ENCODE measurements at places on chromosomes 5 and 9. TPM values are rescaled to one million over a fixed set of nuclear protein-coding genes. Genes with fewer than 3 reads are reported as not detected.

DNA sequence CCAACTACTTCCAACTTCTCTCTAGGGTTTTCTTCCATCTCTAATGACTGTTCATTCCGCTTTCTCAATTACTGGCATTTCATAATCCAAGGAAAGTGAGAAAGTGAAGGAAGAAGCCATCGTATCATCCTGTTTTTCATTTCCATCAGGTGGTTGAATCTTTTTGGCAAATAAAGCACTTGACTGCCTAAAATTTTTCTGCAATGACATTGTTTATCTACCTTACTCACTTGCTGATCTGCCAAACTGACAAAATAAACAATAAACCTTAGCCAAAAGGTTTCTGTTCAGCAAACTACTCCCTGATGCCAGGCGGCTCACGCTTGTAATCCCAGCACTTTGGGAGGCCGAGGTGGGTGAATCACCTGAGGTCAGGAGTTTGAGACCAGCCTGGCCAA lies 18.4 kb downstream of the FNBP1 start:
- DNase-seq = no peak

- no peak for DNase-seq
These were observed 128.1 kb upstream of the NR5A1 start for GRCh38 chr9:124635285-124635684.

DNA sequence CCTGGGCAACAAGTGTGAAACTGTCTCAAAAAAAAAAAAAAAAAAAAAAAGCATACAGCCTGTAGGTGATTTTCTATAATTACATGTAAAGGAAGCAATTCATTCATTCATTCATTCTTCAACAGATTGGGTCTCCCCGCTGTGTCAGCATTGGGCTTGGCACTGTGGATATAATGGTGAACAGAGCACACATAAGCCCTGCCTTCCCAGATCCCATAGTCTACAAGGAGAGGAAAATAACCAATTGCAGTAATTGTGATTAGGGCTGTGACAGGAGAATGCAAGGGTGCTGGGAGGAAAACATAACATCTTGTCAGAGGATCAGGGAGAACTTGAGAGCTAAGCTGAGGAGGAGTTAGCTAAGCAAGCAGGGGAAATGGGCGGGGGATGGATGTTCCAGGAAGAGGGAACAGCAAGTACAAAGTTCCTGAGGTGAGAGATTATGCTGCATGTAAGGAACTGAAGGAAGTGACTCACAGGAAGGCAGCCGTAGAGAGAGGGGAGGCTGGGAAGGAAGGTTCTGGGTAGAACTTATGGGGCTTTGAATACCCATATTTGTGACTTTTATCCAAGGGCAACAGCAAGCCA lies 24.0 kb upstream of the KLF9 start:
- peak; percentile 58 for DNase-seq

GRCh38 chr5:68884144-68884754 lies 209.6 kb upstream of the SLC30A5 start:
- no peak for DNase-seq

DNA sequence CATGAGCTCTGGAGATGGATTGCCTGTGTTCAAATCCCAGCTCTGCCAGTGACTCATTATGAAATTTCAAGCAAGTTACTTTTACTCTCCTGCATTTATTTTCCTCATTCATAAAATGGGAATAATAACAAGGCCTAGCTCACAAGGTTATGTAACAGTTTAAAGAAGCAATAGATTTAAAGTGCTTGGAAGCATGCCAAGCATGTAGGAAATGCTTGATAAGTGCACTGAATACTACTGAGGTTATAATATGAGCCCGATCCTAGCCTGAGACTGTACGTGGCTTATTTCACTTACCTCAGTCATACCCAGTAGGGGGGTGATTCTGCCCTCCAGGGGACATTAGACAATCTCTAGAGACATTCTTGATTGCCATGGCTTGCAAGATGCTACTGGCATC lies 734.1 kb upstream of the WWC1 start:
- no peak for DNase-seq

- no peak for DNase-seq
These were observed 145.8 kb downstream of the GPBP1 start for GRCh38 chr5:57319628-57320027.

GRCh38 chr5:131364507-131365050 lies 100.7 kb downstream of the CDC42SE2 start:
- no peak for DNase-seq

- DNase-seq = no peak
These were observed 509.4 kb upstream of the KLF4 start for GRCh38 chr9:107999011-107999410.

DNA sequence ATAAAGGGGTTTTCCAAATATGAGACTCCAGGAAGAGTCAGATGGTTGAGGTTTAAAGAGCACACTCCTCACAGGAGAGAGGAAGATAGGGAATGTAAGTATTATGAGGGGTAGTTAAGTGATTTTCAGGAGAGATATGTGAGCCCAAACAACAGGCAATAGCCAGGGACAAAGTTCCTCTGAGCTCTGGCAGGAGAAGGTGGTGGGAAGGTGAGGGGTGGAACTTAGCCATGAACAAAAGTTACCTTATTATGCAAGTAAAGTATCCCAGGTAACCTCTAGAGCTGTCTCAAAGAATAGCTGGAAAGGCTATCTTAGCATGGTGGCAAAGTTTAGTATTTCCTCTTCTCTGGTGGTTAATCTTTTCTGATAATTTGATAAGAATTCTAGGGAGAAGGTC lies 450.5 kb upstream of the PTPRD start:
- no peak for DNase-seq

- DNase-seq = no peak
These were observed 71.5 kb downstream of the WNK2 start for GRCh38 chr9:93255494-93255867.

- peak; percentile 64 for DNase-seq
These were observed 228.1 kb upstream of the DAPK1 start for GRCh38 chr9:87269296-87270176.

The FGD3 gene
- 2.3 TPM for total RNA-seq

The HMMR gene
- total RNA-seq = 0.49 TPM

Measured in psoas muscle (tissue), 8 donors.